NAMALWA (cell line): ENCODE measurements at places on chromosomes 2 and 18.

GRCh38 chr2:32485399-32485798 lies 128.6 kb downstream of the BIRC6 start:
- DNase-seq = no peak

GRCh38 chr2:52639692-52640091 lies 1127.9 kb upstream of the CHAC2 start:
- DNase-seq = no peak

GRCh38 chr2:124810132-124810531 lies 785.0 kb downstream of the CNTNAP5 start:
- DNase-seq = peak; percentile 9

DNA sequence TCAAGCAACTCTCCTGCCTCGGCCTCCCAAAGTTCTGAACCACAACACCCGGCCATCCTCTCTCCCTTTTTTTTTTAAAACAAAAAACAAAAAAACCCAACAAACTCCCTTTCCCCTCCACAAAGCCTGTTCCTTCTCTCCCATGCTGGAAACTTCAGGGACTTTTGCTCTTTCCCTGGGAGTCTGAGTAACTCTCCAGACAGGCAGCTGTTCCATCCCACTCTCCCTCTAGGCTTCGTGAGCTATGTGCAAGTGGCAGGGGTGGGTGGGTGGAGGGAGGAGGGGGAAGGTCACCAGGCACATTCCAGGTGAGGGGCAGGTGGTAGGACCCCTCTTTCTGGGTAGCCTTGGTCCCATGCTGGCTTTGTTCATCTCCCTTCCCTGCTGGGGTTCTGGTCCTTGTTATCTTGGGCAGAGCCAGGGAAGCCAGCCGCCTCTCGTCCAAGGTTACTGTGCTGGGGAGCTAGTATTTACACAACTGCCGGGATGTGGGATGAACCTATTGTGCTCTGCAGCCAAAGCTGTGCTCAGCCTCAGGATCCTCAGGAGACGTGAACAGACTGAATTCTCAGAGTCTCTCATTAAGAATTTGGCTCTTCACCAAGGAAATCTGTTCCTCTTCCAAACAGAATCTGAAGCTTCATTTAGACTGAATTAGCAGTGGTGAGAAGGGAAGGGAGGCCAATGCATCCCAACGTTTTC lies 106.9 kb downstream of the LIPG start:
- DNase-seq = no peak

DNA sequence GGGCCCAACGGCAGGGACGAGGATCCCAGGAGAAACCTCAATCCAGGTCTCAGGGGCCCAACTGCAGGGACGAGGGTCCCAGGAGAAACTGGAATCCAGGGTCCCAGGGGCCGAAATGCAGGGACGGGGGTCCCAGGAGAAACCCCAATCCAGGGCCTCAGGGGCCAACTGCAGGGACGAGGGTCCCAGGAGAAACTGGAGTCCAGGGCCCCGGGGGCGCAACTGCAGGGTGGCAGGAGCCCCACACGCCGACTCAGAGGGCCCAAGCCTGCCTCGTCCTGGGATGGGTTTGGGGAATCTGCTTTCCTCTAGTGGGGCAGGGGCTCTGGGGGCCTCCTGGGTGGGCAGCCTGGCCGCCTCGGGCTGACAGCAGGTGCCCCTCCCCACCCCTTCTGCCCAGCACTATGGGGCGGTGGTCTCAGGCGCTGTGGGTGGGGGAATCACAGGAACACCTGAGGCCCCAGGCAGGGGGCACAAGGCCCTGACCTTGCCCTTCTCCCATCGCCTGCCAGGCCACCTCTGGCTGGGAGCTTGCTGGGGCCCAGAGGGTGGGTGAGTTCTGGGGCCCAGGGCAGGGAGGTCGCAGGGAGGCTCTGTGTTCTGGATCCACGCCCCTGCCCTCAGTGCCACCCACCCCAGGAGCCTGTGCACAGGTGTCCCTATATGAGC lies 7.1 kb downstream of the RTP5 start:
- no peak for DNase-seq

DNA sequence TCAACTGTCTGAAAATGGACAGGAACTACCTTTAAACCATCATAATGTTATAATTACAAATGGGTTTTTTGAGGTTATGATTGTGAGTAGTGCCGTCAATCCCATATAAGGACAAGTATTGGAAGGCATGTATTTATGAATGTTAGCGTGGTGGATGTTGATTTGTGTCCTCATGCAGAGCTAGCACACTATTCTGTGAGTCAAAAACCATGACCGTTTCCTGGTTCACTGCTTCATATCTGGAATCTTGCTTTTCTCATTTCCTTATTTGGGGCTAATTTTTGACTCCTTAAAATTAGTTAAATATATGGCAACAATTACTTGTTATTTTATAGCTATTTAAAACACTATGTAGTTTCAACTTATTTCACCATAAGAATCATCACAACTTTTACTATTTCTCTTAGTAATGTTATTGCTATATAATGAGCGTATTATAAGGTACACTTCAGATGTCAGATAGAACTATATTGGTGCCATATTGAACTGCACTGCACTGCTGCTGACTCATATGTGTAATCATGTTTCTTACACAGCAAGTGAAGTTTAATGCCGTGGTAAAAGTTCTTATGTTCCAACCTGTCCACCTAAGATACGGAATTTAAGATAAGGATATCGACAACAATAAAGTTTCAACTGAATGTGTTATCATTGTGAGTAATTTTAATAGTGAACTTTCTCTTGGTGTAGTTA lies 192.8 kb downstream of the PTGR3 start:
- DNase-seq = no peak

GRCh38 chr2:24702800-24703199 lies 90.4 kb downstream of the PTRHD1 start:
- no peak for DNase-seq

DNA sequence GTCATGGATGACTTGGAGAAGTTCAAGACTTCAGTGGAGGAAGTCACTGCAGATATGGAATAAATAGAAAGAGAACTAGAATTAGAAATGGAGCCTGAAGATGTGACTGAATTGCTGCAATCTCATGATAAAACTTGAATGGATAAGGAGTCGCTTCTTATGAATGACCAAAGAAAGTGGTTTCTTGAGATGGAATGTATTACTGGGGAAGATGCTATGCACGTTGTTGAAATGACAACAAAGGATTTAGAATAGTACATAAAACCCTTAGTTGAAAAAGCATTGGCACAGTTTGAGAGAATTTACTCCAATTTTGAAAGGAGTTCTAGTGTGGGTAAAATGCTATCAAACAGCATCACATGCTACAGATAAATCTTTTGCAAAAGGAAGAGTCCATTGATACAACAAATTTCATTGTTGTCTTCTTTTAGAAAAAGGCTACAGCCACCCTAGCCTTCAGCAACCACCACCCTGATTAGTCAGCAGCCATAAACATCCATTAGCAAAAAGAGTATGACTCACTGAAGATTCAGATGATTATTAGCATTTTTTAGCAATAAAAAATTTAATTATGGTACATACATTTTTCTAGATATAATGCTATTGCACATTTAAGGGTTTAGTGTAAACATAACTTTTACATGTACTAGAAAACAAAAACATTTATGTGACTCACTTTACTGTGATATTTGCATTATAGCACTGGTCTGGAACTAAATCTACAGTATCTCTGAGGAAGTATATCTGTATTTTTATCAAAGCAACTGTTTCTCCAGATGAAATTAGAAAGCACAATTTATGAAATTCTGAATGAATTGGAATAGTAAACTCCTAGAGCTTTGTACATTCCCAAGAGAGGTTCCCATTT lies 110.5 kb upstream of the TACR1 start:
- DNase-seq = no peak

DNA sequence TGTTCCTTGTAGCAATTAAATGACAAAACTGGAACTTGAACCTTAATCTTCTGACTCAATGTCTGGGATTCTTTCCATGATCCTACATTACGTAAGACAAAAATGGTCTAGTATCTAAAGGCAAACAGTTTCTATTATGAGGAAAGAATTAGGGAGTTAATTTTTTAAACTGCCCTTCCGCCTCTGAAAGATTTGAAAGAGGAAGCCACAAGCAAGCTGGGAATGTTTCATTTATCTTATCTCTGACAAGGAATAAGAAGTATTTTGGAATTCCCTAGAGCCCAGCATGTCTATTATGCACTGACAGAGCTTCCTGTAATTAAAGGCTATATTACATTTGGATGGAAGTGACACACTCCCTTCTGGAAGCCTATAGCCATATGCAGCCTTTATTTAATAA lies 558.8 kb upstream of the CDH2 start:
- DNase-seq = no peak

DNA sequence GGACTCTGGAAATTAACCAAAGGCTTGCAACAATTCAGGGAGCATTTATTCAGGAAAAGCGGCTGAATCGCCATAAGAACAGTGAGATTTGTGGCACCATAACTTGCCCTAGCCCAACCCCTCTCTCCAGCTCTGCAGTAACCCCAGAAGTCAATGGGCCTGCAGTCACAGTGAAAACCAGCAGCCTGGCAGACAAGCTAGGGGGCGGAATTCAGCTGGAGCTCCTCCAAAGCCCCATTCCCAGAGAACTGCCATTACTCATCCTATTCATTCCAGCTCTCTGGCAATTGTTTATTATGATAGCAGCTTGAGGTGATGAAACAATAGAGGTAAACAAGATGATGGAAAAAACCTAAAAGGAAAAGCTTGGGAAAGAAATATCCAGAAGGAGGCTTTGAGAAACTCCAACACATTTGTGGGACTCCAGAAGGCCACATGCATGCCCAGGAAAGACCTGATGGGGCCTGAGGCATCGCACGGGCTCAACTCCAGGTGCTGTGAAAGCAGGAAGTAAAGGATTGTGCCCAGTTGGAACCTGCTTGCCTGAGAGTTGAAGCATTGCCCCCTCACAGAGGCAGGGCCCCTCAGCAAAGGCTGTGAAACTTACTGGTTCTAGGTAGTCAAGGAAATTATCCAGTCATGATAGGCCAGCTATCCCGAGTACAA lies 126.7 kb downstream of the TWIST2 start:
- no peak for DNase-seq

DNA sequence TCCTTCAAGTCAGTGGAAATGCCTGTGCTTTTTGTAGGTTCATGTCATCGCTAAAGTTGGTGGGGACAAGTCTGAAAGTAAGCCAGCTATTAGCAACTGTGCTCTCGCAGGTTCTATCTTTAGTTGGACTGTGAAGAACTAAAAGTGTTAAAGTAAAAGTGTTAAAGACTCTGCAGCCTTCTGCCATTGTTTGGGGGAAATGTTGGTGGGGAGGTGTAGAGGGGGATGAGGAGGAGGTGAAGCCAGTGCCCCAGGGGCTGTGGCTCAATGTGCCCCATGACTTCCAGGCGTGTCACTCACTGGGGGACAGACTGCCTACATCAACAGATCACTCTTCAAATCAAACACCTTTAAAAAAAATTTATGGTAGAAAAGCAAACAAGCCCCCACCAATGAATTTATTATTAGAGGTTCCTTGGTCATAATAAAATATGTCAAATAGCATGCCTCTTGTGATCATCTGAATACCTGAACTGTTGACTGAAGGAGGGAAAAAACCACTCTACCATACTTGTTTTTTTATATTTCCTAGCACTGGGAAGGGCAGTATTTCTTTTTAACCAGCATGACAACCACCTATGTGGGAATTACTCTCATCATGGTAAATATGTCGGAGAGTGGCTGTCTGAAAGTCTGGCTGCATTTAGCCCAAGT lies 19.3 kb downstream of the TGFA start:
- DNase-seq = no peak

DNA sequence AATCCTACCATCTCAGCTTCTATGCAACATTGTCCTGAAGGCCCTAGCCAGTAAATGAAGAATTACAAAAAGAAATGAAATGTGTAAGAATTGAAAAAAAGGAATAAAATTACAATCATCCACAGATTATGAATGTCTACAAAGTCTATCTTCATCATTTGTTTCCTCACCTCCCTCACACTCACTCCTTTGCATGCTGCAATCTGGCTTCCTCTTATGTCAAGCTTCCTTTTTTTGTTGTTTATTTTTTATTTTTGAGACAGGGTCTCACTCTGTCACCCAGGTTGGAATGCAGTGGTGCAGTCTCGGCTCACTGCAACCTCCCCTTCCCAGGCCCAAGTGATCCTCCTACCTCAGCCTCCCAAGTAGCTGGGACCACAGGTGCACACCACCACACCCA lies 129.0 kb downstream of the CABYR start:
- no peak for DNase-seq

DNA sequence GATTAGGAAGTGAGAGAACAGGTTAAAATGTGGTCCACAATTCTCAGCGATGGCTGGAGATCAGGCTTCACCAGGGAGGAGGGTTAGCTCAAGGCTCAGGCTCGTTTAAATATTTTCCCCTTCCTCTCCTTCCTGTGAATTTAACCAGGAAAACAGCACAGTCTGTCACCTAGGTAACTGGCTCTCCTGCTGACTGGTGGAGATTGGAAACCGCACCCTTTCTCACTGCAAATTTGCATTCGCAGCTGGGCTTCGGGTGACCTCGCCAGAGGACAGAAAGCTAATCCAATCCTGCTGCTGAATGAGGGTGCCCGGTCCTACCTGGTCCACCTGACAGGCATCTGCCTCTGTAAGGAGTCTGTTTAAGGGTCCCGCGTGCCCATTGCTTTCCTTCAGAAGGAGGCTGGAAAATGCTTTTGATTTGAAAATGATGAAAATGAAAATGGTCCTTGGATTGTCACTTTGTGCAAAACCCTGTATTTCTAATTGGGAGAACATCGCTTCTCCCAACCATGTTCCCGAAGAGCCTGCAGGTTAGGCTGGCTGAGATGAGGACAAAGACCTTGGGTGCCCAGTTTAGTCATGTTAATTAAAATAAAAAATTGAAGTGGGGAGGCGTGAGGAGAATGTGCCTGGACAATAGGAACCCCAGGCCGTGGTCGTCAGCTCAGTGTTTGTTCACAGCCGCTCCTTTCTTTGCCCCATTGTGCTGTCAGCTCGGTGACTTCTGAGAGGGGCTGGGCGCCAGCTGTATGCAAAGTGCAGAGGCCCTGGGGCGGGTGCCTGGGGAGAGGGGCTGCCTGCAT lies 43.4 kb upstream of the MTCL1 start:
- DNase-seq = peak; percentile 15

- DNase-seq = no peak
Observed at GRCh38 chr2:172098650-172099471, 3.8 kb downstream of the DLX2 start.

DNA sequence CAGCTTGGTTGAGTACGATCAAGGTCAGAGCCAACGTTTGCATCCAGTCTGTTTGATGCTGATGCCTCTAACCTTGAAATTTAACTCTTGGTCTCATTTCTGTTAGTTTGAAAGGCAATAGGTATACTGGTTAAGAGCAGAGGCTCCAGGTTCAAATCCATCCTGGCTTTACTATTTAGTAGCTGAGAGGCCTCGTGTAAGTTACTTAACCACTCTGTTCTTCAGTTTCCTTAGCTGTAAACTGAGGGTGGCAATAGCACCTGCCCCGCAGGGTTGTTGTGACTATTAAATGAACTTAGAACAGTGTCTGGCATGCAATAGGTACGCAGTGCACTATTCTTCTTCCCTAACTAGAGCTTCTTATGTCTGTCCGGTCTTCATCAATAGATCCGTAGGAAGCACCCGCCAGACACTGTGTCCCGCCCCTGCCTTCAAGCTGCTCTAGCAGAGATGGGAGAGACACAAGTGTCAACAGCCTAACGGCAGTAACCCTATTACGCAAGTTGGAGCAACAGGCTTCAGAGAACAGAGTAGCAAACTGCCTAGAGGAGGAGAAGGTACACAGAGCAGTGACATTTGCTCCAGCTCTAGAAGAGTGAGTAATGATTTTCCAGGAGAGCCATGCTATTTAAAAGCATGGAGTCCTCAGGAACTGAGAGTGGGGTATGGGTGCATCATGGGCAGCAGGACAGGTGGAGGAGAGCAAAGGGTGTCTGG lies 62.7 kb upstream of the ST3GAL5 start:
- no peak for DNase-seq
